AG09309 (cell line): ENCODE measurements at places on chromosomes 5 and 9.
A peak's percentile ranks its signal among the peaks of the same experiment; 100 is the strongest.

- no peak for DNase-seq
These were observed 10.0 kb upstream of the INSL6 start for GRCh38 chr9:5195463-5195862.

GRCh38 chr5:145775411-145775810 lies 59.7 kb downstream of the PRELID2 start:
- DNase-seq, result no peak

DNA sequence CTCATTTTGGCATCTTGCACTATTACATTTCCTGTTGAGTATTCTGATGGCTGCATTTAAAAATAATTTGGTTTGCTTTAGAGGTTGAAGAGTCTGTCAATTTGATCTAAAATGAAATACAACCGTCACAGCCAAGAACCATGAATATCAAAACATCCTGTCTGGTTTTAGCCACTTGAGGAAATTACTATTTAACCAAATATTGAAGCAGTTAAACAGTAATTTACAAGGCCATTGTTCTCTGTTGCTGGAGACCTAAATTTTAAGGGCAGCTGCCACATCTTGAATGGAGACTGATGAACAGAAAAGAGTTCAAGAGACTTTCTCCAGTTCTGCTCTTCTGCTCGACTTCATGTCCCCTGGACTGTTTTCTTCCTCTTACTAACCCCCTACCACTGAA lies 549.4 kb downstream of the LRRC70 start:
- DNase-seq, result no peak

DNA sequence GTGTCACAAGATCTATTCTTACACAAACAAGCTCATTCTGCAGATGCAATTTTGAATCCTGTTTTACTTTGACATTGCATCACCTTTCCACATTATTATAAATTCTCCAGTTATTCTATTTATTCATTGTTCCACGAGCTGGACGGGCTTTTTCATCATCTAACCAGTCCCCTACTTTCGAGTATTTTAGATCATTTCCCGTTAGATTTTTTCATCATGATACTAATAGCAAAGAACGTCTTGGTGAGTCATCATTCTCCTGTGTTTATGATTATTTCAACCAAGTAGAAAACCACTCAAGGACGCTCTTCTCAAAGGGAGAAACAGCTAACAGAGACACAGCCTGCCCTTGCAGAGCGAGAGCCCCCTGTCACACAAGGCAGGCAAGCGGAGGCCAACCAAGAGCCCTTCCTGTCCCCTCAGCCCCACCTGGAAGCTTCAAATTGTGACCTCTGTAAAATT lies 15.1 kb downstream of the BBLN start:
- no peak for DNase-seq

DNA sequence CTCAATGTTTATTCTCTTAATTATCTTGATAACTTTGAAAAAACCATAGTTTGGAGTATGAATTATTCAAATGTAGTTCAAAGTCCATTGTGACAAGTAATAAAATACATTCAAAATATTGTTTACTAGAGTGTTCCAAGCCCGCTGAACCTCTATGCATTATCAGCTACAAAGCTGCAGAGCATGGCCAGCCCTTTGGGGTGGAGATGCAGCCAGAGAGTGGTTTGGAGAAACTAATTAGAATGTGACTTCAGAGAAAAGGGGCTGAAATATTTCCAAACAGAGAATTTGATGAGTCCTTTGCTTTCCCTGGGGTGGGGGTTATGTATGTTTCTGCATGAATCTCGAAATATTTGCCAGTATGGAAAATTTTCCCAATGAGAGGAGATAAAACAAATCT lies 211.3 kb downstream of the NTRK2 start:
- DNase-seq, result no peak

DNA sequence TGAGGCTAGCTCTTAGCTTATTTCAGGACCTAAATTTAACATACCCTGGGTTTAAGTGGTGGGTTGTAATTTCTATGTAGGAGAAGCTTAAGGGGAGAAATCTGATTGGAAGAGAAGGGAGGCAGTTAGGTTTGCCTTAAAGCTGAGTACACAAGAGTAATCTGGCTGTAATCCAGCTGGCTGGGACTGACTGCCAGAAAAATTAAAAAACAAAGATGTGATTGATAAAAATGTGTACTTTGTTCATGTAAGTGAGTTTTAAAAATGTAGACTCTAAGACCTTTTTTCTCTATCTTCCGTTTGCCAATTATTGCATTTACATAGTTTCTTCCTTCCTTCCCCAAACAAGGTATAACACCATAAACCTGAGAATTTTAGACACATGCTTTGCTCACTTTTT lies 17.5 kb upstream of the MSMP start:
- DNase-seq, result no peak

DNA sequence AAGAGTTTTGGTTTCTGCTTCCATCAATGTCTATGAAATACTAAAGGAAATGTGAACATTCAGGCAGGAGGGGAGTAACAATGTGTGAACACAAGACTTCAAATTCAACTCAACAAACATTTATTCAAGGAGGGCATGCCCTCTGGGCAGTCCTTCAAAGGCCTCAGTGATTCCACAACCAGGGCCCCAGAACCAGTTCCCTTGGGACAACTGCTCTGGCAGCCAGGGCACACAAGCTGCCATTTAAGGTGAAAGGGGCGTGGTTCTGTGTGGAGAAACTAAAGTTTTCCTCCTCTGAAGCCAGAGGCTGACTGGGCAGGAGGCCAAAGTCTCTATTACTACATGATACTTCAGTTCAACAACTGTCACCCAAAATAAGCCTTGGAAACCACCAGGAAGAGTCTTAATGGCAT lies 3.2 kb downstream of the RBM18 start:
- DNase-seq, result peak; percentile 55

DNA sequence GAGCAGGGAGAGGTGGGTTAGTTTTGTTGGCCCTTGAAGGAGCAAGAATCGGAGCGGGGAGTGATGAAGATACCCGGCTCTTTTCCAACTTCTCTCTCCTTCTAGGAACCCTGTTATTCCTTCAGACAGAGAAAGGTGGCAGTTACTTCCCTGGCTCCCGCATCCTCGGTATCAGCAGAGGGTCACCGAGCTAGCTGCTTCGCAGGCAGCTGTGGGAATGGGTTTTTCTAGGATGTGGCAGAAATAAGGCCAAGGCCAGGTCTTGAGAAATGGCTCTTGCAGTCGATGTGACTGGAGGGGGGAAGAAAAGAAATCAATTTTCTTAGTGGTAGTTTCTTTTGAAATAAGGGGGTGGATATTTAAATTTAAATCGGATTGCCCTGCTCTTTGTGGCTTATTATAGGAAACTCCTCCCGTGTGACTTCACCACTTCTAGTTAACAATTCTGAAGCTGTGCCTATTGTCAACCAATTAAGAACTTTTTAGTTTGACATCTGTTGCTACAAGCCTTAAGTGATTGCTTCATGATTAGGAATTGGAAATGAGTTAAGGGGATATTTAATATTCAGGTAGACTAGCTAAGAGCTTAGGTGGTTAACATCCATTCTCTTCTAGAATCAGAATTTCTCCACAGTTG lies 1.4 kb downstream of the SAP30L start:
- no peak for DNase-seq

DNA sequence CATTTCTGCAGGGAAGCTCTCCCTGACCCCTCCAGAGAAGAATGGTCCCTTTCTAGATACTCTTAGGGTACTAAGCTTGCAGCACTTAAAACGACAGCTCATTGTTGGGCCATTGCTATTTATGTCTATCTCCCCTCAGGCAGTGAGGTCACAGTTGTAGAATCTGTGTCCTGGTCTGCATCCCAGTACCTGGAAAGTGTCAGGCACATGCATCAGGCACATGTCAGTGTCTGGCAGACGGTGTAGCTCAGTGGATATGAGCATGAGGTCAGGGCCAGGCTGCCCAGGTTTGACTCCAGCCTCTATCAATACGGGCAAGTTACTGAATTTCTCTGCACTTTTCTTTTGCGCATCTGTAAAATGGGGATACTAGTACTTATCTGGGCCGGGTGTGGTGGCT lies 22.2 kb upstream of the EEIG1 start:
- no peak for DNase-seq

- DNase-seq, result no peak
These were observed 82.5 kb upstream of the ZBTB43 start for GRCh38 chr9:126722252-126722921.

- DNase-seq, result no peak
These were observed 86.8 kb upstream of the CDH6 start for GRCh38 chr5:31106691-31107090.

DNA sequence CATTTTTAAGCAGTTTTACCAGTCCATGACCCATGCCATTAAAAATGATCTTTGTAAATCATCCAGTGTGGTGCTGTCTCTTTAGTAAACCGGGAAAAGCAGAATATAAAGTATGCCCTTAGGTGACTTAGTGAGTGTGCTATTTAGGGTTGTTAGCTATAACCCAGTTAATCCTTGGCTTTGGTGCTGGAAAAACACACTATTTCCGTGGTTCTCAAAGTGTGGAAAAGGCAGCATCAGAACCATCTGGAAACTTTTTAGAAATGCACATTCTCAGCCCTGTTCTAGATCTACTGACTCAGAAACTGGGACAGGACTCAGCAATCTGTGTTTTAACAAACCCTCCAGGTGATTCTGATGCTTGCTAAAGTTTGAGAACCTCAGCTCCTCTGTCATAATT lies 123.6 kb upstream of the ZNF608 start:
- no peak for DNase-seq

- DNase-seq, result no peak
These were observed 435 bp upstream of the CCNG1 start for GRCh38 chr5:163437011-163437308.

- DNase-seq, result no peak
These were observed 59.6 kb downstream of the TSTD2 start for GRCh38 chr9:97573482-97574073.
